ENCODE measurements at places on chromosomes 7 and 10.

- DNase-seq = no peak
Observed at GRCh38 chr10:73614720-73615119, 23.6 kb upstream of the USP54 start.

GRCh38 chr7:159028508-159029401 is 115.9 kb downstream of the VIPR2 start:
- DNase-seq = no peak

GRCh38 chr7:151812967-151813366 is 63.9 kb downstream of the PRKAG2 start:
- DNase-seq = no peak

GRCh38 chr7:65983965-65984658 is 2.1 kb upstream of the GUSB start:
- DNase-seq = no peak

- no peak for DNase-seq
Observed at GRCh38 chr7:148598351-148598750, 7.8 kb downstream of the C7orf33 start.

All from NCI-H510A (cell line).